ENCODE measurements at places on chromosomes 2 and 18. TPM values are rescaled to one million over a fixed set of nuclear protein-coding genes. Genes with fewer than 3 reads are reported as not detected.
A peak's percentile ranks its signal among the peaks of the same experiment; 100 is the strongest.

- DNase-seq = no peak
Measured at GRCh38 chr18:9068346-9068745, 34.2 kb upstream of the NDUFV2 start.

IL36B gene
- not detected for polyA plus RNA-seq

XIRP2 gene
- polyA plus RNA-seq = 168 TPM

GRCh38 chr2:74044999-74045398, 60.3 kb downstream of the TET3 start:
- DNase-seq = no peak

LRRTM4 gene
- 0.43 TPM for polyA plus RNA-seq

RAX gene
- not detected for polyA plus RNA-seq

- DNase-seq = no peak
Measured at GRCh38 chr2:115303-115702, 69.0 kb upstream of the FAM110C start.

GRCh38 chr2:122237450-122237849, 482.0 kb downstream of the TSN start:
- DNase-seq = no peak

HADHA gene
- polyA plus RNA-seq = 198 TPM

FIGN gene
- polyA plus RNA-seq = 2.2 TPM

DNA sequence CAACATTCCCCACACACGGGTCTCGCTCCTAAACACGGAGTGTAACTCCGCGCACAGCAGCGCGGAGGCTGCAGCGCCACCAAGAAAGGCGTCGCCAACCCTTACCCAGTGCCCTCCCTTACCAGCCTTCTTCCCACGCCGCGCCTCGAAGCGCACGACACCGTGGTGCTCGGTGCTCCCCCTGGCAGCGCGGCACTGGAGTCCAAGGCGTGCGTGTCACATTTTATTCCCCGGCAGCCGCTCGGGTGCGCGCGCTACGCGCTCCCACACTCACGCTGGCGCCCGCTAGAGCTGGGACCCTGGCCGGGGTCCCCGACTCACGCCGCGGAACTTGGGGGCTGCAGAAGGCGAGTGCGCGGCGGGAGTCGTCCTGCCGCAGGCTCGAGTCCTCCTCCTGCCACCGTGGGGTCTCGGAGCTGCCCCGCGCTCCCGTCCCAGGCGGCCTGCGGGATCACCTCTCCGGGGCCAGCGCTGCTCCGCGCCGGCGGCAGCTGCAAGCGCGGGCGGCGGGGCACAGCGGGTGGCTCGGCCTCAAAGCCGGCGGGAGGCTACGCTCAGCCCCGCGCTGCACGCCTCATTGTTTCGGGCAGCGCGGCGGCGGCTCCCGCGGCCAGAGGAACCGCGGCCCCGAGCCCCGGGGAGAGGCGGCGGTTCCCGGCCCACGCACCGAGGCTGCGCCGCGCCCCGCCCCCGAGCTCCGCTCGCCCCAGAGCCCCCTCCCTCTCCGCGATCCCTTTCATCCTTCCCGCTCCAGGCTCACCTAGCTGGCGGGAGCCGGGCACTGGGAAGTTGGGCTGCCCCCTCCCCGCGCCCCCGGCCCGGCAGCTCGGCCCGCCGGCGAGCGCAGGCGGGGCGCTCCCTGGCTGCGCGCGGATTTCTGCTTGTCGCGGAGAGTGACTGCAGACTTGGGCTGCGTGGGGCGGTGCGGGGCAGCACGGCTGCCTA, at the start of gene ST6GAL2:
Gene ST6GAL2 (minus strand): TSS at position 197 of the 945 bp plus-strand sequence. CDS start 42,190 bp downstream, outside the sequence.
- peak; percentile 87 for DNase-seq

SKA1 gene
- polyA plus RNA-seq = 3.6 TPM

PROKR1 gene
- 1.6 TPM for polyA plus RNA-seq

GRCh38 chr2:127293386-127293747, 577 bp downstream of the ERCC3 start:
- DNase-seq = no peak

DNA sequence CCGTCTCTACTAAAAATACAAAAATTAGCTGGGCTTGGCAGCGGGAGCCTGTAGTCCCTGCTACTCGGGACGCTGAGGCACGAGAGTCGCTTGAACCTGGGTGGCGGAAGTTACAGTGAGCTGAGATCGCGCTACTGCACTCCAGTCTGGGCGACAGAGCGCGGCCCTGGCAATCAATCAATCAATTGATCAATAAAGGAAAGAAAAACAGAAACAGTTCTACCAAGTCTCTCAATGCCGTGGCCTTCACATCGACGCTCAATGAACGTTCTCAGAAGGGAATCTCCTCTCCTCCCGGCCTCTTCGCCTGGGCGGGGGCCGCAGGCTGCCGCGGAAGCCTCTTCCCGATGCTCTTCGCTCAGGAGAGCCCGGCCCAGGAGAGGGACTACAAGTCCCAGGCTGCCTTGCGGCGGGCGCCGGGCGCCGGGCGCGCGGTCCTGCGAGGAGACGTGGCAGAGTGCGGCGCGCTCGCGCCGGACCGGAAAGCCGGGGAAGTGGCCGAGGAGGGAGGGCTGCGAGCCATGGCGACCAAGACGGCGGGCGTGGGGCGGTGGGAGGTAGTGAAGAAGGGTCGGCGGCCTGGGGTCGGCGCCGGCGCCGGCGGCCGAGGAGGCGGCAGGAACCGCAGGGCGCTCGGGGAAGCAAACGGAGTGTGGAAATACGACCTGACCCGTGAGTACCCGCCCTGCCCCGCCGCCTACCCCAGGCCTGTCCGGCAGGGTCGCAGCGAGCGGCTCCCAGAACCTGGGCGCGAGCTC, at the start of gene TMEM214:
Gene TMEM214 (plus strand): TSS at position 471 of the 758 bp plus-strand sequence. CDS start 51 bp downstream, at position 522.
- DNase-seq = peak; percentile 93

- no peak for DNase-seq
Measured at GRCh38 chr2:70525032-70525431, 28.6 kb downstream of the TGFA start.

GRCh38 chr2:42964439-42965083, 172.2 kb upstream of the HAAO start:
- DNase-seq = peak; percentile 82

DNA sequence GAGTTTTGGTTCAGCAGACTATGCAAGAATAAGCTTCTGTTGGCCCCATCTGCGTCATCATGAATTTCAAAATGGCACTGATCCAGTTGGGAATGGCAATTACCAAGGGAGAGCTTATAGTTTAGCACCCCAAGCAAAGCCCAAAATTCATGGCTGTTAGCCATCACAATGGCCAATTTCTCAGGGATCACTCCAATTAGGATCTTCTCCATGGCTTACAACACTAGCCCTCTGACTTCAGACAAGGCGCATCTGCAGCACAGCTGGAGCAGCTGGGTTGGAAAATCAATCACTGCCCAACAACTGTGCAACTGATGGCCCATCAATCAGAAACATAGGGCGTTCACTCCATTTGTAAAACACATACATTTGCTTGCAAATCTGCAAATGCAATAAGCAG, 273.6 kb downstream of the SRBD1 start:
- peak; percentile 90 for DNase-seq

DNA sequence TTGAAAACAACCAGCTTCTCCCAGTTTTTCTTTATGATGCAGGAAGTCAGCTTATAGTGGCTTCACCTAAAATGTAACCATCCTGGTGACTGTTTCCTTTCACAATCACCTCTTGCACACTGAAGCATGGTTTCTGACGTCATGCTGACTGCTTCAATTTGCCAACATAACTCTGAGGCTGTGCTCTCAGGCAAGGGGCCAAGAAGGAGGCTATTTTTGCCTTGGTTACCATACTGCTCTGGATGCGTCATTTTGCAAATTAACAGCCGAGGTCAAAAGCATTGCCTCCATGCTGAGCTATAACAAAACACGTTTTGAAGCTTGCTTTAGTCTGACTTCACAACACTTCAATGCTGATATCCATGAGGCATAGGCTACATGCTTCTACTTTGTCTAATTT, 397.8 kb downstream of the METTL4 start:
- peak; percentile 49 for DNase-seq

DNA sequence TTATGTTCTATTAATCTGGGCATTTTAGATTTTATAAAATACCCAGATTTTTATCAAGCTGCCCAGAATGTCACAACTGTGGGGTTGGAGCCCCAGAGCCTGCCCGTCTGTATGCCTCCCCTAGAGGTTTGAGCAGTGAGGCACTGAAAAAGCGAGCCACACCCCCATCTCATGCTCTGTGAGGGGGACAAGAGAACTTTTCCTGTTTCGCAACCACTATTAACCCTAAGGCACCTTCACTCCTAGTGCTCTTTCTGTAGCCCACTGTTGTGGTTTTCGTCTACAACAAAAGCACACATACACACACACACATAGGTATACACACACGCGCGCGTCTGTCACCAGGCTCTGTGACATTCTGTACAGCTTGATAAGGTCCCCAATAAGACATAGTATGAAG, 38.0 kb downstream of the DCDC2C start:
- no peak for DNase-seq

DNA sequence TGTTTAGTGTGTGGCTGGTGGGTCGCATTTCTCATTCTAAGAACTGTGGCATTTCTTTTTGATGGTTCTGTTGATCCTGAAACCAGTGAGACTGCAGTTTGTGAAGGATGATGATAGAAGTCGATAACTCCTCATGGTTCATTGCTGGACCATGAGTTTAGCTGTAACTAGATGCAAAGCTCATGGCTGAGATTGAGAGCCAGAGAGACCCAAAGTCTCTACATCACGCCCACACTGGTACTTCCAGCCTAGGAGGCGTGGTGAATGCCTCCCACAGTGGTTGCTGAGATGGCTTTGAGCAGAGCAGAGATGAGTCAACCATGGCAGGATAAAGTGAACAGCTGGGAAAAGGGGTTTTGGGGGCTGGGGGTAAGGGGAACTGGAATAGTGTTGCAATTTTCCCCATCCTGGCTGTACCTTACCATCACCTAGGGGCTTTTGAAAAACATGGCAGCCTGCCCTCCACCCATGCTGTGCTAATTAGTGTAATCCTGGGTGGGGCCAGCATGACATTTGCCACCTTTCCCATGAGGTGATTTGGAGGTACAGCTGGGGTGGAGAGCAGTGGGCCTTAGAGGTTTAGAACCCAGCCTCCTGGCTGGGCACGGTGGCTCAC, 24.1 kb downstream of the INPP4A start:
- DNase-seq = no peak

SH2D6 gene
- polyA plus RNA-seq = 0.28 TPM

FZD7 gene
- polyA plus RNA-seq = 22.6 TPM

DNA sequence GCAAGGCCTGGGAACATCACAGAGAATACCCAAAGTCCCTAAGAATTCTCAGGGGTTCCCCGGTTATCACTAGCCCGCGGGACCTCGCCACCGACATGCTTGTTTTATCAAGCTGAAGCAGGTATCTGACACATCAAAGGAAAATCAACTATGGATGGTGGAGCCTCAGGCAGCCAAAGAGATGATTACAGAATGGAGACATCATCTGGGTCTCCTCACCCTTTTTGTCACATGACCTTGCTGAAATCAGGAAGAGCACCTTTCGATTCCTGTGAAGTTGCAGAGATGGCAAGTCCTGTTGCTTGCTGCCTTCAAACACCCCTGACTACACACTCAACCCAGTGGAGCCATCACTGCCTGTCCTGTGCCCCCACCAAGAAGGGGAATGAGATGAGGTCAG, 19.2 kb upstream of the CAB39 start:
- no peak for DNase-seq

TRABD2A gene
- 0.23 TPM for polyA plus RNA-seq

GRCh38 chr18:28091197-28091596, 85.7 kb downstream of the CDH2 start:
- DNase-seq = no peak

DNA sequence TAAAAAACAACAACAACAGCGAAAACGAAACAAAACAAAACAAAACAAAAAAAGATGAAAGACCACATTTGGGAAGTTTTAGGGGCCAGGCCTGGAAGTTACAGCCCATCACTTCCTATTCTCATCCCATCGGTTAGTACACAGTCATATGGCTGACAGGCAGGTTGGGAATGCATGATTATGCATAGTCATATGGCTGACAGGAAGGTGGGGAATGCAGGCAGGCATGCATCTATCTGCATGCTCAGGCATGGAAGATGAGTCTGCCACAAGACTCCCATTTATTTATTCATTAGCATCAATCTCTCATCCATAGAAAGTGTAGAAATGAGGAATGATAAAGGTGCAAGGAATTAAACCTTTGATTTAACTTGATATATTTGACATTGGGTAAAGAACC, 325.3 kb upstream of the MEX3C start:
- no peak for DNase-seq

GRCh38 chr2:68225119-68225632, 27.2 kb downstream of the PPP3R1 start:
- no peak for DNase-seq

GRCh38 chr2:196530910-196531309, 108.6 kb upstream of the CCDC150 start:
- no peak for DNase-seq

SCG2 gene
- polyA plus RNA-seq = 0.08 TPM

INPP5D gene
- polyA plus RNA-seq = 9.5 TPM

DNA sequence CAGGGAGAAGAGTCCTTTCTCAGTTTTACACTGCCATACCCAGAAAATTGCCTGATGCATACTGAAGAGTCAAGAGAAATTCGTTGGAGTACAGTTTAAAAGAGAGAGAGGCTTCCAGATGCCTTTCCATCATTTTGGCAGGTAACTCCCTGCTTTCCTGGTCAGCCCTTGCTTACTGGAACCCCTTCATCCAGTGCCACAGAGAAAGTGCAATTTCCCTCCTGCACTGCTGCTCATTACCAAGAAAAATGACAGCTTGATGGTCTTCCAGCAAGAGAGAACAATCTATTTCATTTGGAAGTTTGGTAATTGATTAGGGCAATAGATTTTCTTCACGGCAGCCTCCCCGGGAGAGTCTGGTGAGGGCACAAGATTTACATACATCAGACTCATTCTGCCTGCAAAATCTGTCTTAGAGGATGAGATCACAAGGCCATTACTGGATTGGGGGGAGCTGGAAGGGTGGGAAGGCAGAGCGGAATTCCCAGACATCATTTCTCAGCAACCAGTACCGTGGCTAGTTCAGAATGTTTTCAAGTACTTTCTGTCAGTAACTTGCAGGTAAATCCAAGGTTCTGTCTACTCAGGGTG, 102.8 kb upstream of the SLC14A2 start:
- no peak for DNase-seq

DNA sequence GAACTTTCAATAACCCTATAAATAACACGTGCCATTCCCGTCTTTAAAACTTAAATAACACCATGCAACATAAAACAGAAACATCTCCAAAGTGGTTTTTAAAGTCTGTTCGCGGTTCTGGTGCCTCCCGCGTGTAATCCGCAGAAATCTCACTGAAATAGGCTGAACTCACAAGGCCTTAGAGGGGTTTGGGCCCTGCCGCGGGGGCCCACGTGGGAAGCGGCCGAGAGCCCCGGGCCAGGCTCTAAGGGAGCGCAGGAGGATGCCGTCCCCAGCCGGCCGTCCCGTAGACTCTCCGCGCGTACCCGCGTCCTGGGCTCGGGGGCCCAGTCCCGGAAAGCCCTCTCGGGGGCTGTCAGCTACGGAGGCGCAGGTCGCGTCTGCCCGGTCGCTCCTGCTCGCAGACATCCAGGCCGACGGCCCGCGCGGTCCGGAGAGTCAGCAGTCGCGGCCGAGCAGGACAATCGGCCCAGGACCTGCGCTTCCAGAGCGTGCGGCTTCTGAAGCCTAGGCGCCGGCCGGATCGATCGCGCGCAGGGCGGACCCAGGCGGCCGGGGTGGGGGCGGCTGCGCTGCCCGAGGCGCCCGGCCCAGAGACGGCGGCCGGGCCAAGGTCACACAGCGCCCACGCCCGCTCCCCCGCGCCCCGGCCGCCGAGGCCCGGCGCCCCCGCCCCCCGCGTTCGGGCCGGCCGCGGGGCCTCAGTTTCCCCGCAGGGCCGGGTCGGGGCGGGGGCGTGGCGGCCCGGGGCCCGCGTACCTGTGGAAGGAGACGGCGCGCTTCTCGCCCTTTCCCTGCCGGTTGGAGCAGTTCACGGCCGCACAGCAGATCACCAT, 558 bp downstream of the THAP4 start:
- DNase-seq = no peak
